Spinal cord (tissue), 10 donors: ENCODE measurements at places on chromosomes 13 and 19.

GRCh38 chr19:28235606-28236125 lies 977.3 kb downstream of the UQCRFS1 start:
- no peak for DNase-seq

DNA sequence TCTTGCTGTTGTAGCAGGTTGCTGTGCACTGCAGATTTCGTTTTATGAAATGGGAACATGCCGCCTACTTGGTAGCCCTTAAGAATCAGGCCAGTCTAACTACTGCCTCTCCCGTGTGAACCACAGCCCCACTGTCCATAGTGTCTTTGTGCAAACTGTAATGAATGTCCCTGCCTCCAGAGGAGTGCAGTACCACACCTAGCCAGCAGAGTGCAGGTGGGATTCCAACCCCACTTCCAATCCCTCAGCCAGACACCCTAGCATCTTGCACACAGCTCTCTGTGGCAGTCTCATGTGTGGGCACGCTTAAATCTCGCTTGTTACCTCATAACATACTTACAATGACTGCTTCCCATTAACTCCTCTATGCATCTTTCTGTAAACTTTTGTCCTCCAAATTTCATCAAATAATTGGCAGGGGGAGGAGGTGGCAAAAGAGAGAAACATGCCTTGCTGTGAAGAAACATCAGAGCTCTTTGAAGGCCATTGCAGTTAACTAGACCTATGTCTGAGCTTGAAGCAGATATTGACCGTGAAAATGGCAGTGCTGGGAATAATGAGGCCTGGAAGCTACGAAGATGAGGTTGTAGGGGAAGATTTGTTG lies 47.2 kb downstream of the ZAR1L start:
- no peak for DNase-seq

DNA sequence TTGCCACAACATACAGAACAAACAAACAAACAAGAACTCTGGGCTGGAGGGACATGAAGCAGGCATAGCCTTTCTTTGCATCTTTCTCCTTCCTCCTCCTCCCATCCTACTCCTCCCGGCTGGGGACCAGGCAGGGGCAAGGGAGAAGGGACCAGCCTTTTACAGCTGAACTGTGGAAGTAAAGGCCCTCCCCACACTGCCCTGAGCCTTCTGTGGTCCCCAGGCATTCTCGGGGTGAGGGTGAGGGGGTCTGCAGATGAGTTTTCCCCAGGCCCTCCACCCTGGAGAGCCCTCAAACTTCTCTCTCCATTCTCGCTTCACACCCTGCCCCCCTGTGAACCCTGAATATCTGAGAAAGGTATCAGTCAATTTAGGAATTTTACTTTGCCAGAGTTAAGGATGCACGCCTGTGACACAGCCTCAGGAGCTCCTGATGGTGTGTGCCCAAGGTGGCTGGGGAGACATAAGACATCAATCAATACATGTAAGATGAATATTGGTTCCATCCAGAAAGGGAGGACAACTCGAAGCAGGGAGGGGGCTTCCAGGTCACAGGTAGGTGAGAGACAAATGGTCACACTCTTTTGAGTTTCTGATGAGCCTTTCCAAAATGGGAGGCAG lies 170.9 kb downstream of the COL4A1 start:
- no peak for DNase-seq

DNA sequence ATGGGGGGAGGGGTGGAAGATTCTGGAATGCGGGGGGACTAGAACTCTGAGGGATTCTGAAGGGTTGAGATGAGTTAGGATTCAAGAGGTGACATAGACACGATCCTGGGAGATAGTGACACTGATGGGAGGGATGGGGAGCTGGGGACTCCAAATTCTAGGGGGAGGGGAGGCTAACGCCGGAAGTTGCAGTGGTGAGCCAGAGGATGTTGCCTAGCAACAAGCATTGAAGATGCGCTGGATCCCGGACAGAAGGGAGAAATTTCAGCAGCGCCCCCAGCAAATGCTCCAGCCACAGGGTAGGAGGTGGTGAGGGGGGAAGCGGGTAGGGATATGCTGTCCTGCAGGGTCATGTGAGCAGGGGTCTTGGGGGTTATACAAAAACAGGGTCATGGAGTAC lies 6.9 kb upstream of the LTBP4 start:
- DNase-seq: no peak

GRCh38 chr13:45899406-45899805 lies 47.9 kb upstream of the SIAH3 start:
- no peak for DNase-seq

DNA sequence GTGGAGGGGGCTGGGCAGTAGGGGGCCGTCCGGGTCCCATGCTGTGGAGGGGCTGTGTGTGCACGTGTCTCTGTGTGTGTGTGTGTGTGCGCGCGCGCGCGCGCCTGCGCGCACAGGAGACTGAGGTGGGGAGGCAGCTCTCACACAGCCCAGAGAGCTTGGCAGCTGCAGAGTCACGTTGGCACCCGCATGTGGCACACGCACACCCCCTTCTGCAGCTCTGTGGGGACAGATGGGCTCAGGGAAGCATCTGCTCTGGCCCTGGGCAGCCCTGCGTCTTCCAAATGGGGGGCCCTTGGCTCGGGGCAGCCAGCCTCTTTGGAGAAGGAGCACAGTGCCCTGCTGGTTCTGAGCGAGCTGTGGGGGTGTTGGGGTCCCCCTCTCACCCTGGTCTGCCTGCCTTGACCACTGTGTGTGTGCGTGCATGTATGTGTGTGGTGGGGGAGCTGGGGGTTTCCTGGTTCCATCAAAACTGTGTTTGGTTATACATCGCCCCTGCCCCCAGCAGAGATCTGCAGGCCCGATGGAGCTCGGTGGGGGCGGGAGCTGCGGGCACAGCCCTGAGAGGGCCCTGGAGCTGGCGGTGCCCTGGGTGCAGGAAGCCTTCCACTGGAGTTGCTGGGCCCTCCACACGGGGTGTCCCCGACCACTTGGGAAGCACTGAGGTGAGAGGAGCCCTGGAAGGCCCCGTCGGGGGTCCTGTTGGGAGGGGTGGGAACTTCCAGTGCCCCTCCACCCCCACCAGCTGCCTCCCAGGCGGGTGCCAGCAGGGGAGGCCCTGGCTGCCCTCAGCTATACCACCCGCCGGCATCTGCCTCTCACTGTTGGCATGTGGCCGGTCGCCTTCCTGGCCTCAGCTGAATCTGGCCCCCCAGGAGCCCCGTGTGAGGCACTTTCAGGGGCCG lies 67.1 kb downstream of the KDM4B start:
- no peak for DNase-seq

GRCh38 chr19:1491849-1492170 lies 829 bp downstream of the REEP6 start:
- no peak for DNase-seq
